ENCODE measurements at places on chromosomes 2 and 18. TPM values are rescaled to one million over a fixed set of nuclear protein-coding genes. Genes with fewer than 3 reads are reported as not detected.
A peak's percentile ranks its signal among the peaks of the same experiment; 100 is the strongest.

Gene MC2R
- not detected for total RNA-seq

Gene ANO7
- 0.97 TPM for total RNA-seq

Gene MDH1B
- 0.44 TPM for total RNA-seq

Gene PROM2
- total RNA-seq, result 1.0 TPM

Gene TNS1
- total RNA-seq, result 15.1 TPM

Gene ANKRD62
- not detected for total RNA-seq

Gene POTEI
- total RNA-seq, result not detected

DNA sequence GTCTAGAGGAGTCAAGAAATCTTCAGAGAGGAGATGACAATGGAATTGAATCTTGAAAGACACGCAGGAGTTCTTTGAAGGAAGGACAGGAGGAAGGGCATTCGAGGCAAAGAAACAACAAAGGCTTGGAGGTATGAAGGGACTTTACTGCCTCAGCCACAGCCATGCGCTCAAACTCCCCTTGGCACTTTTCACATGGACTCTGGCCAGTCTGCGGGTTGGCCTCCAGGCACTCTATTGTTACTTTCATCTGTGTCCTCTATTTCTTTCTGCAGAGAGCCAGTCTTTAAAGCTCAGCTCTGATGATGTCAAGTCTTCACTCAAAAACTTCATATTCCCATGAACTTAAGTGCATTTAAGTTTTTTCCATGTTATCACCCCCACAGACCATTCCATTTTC, 95.4 kb downstream of the ZAP70 start:
- peaks cover under 1% of the 10 kb centered on the region for H3K36me3 ChIP-seq
- no peak overlapping the region for H3K27ac ChIP-seq
- H3K4me3 ChIP-seq, result no peak overlapping the region
- H3K27me3 ChIP-seq, result no peaks in the 10 kb centered on the region
- H3K4me1 ChIP-seq, result no peaks in the 10 kb centered on the region
- no peak for DNase-seq

DNA sequence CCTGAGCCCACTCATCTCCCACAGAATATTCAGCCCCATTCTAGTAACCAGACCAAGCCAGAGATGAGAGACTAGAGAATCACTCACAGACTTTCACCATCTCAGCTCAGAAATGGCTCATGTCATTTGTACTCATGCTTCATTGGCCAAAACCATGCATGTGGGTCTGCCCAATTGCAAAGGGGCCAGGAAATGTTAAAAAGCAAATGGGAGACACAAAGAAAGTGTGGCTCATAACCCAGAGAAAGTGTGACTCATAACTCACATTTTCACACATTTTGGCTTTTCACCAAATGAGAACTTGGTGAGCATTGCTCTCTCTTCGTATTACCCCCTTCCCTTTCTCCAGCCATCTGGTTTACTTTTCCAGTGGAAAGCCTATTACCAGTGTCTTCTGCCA, 66.2 kb downstream of the MDH1 start:
- H3K27me3 ChIP-seq, result no peaks in the 10 kb centered on the region
- no peak for DNase-seq
- no peaks in the 10 kb centered on the region for H3K36me3 ChIP-seq

DNA sequence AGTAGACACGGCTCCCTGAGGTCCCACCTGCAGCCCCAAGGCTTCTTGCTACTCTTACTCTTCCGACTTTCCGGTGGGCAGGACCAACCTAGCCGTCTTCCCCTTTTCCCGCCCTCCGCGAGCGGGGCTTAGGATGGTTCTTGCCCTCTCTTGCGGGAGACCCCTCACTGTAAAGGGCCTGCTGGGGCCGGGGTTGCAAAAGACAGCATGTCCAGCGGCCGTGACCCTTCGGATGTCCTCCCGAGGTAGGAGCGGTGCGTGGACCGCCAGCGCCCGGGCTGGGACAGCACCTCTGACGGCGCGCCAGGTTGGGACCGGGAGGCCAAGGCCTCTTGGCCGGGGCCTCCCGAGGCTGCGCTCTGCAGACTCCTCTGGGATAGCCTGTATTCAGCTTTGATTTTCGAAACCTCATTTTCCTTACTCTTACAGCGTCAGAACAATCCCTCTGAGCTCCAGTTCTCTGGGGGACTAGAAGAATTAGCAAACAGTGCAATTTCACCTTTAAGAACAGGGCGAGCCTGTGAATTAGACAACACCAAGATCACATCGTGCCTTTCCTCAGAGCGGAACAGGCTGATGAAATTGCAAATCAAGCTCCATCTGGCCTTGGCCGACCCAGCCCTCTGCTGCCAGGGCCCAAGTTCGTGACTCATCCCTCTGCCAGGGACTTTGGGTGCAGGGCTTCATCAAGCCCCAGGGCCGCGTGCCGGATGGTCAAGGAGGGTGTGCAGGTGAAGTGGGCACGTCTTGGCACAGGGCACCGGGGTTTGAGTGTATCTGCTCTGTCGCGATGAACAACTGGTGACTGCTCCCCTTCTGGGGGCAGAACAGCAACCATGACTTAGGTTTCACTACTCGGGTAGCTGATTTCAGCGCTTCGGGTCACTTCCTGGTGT, 777 bp downstream of the MOCOS start:
- H3K4me1 ChIP-seq, result peaks cover 5% of the 10 kb centered on the region
- peak overlapping the region; percentile 79 for H3K4me3 ChIP-seq
- H3K27me3 ChIP-seq, result peaks cover 18% of the 10 kb centered on the region
- no peaks in the 10 kb centered on the region for H3K36me3 ChIP-seq
- no peak overlapping the region for H3K27ac ChIP-seq
- DNase-seq, result peak; percentile 39

DNA sequence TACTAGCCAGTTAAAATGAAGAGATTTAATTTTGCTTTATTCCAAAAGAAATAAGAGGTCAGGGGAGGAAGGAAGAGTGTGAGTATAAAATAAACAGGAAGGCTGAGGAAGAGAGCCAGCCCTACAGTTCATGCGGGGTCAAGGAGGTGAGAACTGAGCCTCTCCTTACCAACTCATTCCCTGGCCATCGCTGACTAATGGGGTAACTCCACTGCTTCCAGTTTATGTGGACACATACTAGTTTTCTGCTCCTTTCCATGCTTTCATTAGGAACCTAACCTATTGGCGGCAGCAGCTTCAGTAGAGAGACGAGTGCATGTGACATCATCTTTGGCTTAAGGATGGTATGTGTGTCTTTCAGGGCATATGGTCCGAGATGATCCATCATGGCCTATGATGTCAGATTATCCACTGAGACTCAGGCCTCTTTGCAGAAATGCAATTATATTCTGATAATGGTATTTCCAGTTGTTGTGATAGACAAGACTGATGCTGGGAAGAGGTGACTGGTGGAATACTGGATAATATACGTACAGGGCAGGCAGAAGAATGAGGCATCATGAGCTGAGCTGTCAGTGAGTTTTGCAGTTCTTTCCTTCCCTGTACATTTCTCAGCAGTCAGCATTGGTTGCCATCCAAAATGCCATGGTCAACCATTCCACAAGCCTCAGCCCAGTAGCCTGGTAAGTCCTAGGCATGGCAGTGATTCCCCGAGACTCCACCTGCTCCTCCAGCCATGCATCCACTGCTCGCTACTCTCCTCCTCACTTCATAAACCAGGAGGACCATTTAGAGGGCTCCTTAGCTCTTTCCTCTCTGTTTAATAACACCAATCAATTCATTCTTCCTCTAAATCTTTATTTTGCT, 184.6 kb upstream of the OSR1 start:
- no peak overlapping the region for H3K4me3 ChIP-seq
- H3K27me3 ChIP-seq, result no peaks in the 10 kb centered on the region
- no peaks in the 10 kb centered on the region for H3K36me3 ChIP-seq
- H3K4me1 ChIP-seq, result no peaks in the 10 kb centered on the region

DNA sequence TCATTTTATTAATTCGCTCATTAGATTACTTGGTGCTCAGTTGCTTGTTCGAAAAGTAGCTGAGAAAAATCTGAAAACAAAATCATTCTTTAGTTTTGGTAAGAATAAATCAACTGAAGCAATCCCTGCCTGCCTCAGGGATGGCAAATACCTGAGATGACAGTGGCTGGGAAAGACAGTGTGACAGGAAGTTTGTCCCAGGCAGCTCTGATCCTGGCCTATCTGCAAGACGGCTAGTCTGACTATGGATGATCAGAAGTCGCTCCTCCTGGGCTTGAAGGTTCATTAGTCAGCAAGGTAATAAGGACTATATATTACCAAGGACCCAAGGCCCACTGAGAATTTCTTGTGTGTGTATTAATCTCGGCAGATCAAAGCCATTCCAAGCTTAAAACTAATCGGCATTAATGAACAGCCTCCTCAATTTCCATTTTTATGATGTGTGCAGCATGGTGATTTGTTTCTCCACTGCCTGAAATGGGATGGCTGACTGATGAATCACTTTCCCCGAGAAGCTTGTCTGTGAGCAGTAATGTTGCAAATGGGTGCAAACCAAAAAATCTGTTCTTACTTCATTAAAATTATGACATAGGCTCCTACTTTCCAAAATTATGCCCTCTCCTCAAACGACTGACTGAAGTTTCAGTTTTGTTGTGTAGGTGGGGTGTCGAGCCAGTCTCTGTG, 199.9 kb downstream of the ACTR3 start:
- no peak overlapping the region for H3K27ac ChIP-seq
- H3K36me3 ChIP-seq, result no peaks in the 10 kb centered on the region
- H3K27me3 ChIP-seq, result no peaks in the 10 kb centered on the region
- no peaks in the 10 kb centered on the region for H3K4me1 ChIP-seq

DNA sequence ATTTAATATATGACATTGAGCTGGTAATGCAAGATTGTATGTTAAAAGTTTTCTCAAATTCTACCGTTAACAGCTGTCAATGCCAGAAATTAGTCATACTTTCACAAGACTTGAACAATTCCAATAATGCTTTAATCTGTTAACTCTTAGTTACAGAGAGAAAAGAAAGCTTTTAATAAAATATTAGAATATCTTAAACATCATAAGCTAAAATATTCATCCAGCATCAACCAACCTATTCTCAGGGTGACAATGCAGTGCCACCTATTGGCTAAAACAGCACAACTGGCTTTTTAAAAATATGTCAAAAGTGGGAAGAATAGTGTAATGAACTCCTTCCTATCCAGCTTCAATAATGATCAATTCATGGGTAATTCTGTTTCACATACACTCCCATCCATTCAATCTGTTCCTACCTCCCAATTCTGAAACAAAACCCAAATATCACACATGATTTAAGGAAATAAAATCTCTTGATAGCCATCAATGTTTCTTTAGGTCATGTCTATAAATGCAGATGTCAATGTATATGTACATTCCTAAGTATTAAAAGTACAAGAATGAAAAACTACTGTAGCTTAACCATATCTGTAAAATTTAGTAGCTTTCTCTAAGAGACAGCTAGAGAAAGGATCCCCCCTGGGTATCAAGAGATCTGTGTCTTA, 79.8 kb upstream of the CCDC141 start:
- no peak overlapping the region for H3K27ac ChIP-seq
- H3K27me3 ChIP-seq, result no peaks in the 10 kb centered on the region
- H3K36me3 ChIP-seq, result no peaks in the 10 kb centered on the region

GRCh38 chr2:122680662-122681061, 925.2 kb downstream of the TSN start:
- no peaks in the 10 kb centered on the region for H3K4me1 ChIP-seq
- no peaks in the 10 kb centered on the region for H3K27me3 ChIP-seq
- DNase-seq, result no peak
- no peak overlapping the region for H3K27ac ChIP-seq
